Suprapubic skin (tissue), 4 donors: ENCODE measurements at places on chromosomes 2 and 18.

- H3K4me1 ChIP-seq = peaks cover 58% of the 10 kb centered on the region
- H3K36me3 ChIP-seq = peaks cover 29% of the 10 kb centered on the region
- peak; percentile 94 for DNase-seq
- H3K4me3 ChIP-seq = peak overlapping the region; percentile 90
Measured at GRCh38 chr2:43221763-43222474, 4.5 kb downstream of the ZFP36L2 start.

DNA sequence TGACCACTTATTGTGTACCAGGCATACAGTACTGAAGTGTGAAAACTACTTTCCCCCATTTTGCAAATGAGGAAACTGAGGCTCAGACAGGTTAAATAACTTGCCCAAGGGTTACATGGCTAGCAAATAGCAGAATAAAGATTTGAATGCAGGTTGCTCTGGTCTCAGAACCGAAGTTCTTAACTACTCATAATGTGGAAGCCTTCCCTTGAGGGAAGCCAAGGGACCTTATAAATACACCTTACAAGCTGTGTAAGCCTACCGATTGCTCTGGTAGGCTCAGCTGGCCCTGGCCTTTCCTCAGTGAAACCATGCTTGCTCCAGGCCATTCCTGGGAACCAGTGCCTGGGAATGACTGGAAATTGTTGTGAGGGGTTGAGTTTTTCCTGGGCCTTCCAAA, 114.6 kb upstream of the CDCA7 start:
- DNase-seq = no peak
- no peak overlapping the region for H3K4me3 ChIP-seq
- H3K4me1 ChIP-seq = no peaks in the 10 kb centered on the region
- no peaks in the 10 kb centered on the region for H3K27me3 ChIP-seq

GRCh38 chr2:215019521-215020145, 118.8 kb downstream of the ABCA12 start:
- no peaks in the 10 kb centered on the region for H3K36me3 ChIP-seq
- no peaks in the 10 kb centered on the region for H3K27me3 ChIP-seq
- H3K4me1 ChIP-seq = no peaks in the 10 kb centered on the region
- DNase-seq = no peak
- H3K4me3 ChIP-seq = no peak overlapping the region
- H3K27ac ChIP-seq = no peak overlapping the region

DNA sequence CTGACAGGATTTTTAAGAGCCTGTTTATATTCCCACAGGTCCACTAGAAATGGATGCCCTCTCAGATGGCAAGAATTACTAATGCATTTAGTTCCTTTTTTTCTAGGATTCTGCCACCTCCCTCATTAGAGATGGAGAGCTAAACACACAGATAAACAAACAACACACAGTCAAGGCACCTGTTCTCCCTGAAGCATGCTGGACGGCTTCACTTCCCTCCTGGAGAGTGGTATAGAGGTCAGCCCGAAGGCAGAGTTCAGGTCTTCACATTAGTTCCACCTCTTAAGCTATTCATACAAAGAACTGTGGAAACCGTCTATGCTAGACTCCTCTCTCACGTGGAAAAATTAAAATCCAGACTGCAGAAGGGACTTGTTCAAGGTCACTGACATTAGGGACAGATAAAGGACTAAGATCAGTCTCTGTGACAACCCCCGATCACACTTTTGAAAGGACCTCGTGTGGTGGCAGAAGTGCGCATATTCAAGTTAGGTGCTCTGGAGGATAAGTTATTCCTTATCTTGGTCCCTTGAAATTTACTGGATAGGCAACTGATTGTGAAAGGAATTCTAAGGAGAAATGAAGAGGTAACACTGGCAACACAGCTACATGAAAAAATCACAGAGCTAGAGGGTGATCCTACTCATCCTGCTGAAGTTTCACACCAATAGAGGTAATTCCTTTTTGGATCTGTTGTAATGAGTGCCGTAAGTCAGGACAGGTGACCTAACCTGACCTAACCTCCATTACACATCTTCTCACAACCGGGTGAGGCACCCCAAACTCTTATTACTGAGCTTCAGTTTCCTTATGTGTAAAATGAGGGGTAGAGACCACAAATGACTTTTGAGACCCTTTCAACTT, 75.1 kb downstream of the SPRED2 start:
- H3K4me1 ChIP-seq = peaks cover 21% of the 10 kb centered on the region
- no peak for DNase-seq
- H3K27ac ChIP-seq = no peak overlapping the region
- H3K36me3 ChIP-seq = no peaks in the 10 kb centered on the region
- H3K4me3 ChIP-seq = no peak overlapping the region
- H3K27me3 ChIP-seq = no peaks in the 10 kb centered on the region

- no peak overlapping the region for H3K27ac ChIP-seq
- peaks cover 20% of the 10 kb centered on the region for H3K4me1 ChIP-seq
- H3K27me3 ChIP-seq = no peaks in the 10 kb centered on the region
Measured at GRCh38 chr18:55446996-55447671, 140.9 kb downstream of the TCF4 start.

- no peak overlapping the region for H3K4me3 ChIP-seq
- no peaks in the 10 kb centered on the region for H3K36me3 ChIP-seq
- H3K4me1 ChIP-seq = no peaks in the 10 kb centered on the region
Measured at GRCh38 chr2:139317259-139317658, 537.1 kb upstream of the NXPH2 start.

GRCh38 chr2:150466741-150467620, 20.5 kb downstream of the RND3 start:
- H3K4me1 ChIP-seq = peaks cover 27% of the 10 kb centered on the region
- no peaks in the 10 kb centered on the region for H3K27me3 ChIP-seq
- no peak overlapping the region for H3K4me3 ChIP-seq
- H3K27ac ChIP-seq = peak overlapping the region; percentile 36
- H3K36me3 ChIP-seq = peaks cover 36% of the 10 kb centered on the region
- DNase-seq = no peak

GRCh38 chr2:46390036-46390435, 89.3 kb upstream of the TMEM247 start:
- peaks cover 7% of the 10 kb centered on the region for H3K36me3 ChIP-seq
- H3K4me1 ChIP-seq = peaks cover 4% of the 10 kb centered on the region
- H3K27me3 ChIP-seq = no peaks in the 10 kb centered on the region
- no peak for DNase-seq
